Epithelial cell of proximal tubule (primary cell): ENCODE measurements at places on chromosomes 3 and 15.
A peak's percentile ranks its signal among the peaks of the same experiment; 100 is the strongest.

DNA sequence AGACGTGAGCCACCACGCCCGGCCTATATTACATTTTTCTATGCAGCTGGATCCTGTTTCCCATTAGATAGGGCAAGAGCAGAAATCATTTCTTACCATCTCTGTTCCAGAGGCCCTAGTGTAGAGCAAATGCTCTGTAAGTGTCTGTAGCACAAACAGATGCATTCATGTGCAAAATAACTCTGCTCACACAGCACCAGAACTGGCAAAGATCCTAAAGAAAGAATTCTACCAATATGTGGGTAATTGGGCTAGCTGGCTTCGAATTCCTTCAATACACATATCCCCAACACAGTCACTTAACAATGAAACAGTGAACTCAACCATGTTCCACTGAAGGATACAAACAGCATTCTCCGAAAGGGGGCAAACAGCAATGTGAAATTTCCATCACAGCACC, 32.7 kb upstream of the DCUN1D1 start:
- no peak for DNase-seq

DNA sequence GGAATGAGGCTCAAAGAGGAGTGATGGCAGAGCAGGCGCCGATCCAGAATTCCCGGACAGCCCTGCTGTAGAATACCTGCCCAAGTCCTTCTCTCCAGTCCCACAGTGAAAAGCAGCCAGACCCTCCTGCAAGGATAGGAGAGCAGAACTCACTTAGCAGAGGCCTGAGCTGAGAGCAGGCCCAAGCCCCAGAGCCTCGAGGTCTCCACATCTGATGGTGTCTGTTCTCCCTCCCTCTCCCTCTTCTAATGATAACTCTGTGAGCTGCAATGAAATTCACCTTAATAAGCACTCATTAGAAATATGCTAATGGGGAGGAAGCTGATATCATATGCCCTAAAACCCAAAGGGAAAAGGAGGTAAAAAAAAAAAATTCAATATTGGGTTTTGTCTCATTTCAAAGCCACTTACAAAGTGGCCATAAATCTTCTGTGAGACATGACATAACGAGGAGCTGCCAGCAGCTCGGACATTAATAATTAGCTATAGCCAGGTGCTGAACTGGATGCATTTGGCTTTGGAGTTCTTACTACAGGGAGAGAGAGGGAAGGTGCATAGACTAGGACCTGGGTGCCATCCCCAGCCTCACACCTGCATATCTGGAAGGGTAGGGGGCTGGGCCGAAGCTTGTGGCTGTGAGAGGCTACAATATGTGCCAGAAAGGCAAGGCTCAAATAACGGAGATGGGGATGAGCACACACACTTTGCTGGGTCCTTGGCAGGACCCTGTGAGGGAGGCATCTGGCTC, 108.4 kb downstream of the MEGF11 start:
- DNase-seq: no peak

DNA sequence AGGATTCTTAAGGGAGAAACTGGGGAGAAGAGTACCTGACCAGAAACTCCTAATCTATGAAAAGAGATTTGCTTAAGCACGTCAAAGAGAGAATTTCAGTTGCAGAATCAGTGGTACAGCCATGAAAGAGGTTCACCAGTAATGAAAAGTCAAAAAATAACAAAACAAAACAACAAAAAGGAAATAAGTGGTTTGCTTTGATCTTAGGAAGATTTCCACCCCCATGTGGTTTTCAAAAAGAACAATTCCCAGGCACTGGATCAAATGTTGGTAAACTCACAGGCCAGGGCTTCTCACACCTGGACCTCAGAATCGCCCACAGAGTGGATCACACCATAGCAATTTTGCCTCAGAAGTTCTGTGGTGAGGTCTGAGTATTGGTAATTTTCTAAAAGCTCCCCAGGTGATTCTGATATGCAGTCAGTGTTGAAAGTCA, 67.5 kb downstream of the TMEM39A start:
- DNase-seq: no peak

GRCh38 chr3:12230406-12230805, 58.5 kb upstream of the PPARG start:
- DNase-seq: no peak

DNA sequence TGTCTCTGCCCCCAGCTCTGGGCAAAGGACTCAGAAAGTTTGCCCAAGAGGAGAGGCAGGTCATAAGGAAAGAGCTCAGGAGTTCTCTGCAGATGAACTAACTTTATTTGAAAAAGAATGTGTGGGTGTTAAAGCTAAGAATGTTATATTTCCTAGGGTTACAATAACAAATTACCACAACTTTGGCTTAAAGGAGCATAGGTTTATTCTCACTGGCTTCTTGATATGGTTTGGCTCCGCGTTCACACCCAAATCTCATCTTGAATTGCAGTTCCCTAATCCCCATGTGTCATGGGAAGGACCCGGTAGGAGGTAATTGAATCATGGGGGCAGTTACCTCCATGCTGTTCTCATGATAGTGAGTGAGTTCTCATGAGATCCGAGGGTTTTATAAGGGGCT, 383.7 kb upstream of the CFAP20DC start:
- DNase-seq: no peak

DNA sequence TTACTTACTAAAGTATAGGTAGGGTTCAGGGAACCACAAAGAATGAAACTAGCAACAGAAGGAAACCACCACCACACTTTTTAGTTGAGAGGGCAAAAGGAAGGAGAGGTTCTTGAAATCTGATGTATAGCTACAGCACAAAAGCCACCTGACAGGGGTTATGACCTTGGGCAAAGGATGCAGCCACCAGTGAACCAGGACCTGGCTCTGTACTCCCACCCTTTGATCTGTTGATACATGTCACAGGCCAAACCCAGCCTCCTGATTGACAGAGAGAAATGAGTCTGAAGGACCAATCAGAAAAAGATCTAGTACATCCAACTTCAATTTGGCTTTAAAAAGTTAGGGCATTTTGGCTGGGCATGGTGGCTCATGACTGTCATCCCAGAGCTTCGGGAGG, 20.0 kb upstream of the BLM start:
- no peak for DNase-seq

GRCh38 chr3:20478436-20478835, 292.4 kb upstream of the SGO1 start:
- no peak for DNase-seq

DNA sequence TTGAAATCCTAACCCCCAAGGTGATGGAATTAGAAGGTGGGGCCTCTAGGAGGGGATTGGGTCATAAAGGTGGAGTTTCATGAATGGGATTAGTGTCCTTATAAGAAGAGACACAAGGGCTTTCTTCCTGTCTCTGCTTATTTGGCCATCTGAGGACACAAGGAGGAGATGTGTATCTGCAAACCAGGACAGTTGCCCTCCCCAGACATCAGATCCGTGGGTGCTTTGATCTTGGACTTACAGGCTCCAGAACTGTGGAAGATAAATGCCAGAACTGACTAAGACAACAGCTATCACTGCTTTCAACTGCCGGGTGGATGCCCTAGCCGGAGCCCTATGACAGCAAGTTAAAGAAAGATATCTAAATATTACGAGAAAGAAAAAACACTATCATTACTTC, 94.4 kb downstream of the CHRNA7 start:
- no peak for DNase-seq

GRCh38 chr3:178174201-178174915, 361.9 kb upstream of the KCNMB2 start:
- peak; percentile 36 for DNase-seq

GRCh38 chr15:50315814-50316630, 39.0 kb downstream of the GABPB1 start:
- no peak for DNase-seq

DNA sequence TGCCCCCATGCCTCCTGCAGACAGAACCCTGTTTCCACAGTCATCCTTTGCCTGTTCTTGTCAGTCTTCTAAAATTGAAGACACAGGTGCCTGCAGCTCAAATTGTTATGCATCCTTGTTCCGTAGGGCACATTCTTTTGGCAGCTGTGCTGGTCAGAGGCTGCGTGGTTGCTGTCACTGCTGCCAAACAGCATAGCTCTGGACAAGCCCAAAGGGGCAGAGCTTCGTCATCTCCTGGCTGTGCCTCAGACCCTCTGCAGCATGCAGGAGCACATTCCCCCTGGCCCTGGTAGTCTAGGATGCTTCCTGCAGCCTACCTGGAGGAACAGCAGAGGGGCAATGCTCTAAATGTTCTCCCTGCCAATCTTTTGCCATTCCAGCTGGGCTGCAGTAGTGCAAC, 2.1 kb upstream of the FBXL22 start:
- DNase-seq: no peak

GRCh38 chr3:190086191-190086590, 34.5 kb downstream of the P3H2 start:
- DNase-seq: no peak

DNA sequence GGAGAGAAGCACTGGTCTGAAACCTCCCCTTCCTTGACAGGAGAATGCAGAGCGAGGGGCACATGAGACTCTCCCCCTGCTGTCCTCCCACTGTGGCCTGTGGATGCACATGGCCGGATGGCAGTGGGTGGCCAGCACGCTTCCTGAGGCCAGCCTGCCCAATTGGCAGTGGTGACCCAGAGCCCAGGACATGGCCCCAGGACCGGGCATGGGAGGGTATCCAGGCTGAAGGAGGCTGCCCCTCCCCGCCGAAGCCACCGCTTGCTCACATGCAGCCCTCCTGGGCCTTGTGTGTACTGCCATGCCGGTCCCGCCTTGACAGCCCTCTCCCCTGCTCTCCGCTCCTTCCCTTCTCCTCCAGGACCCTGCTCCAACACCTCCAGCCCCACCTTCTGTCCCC, 100.9 kb downstream of the MEGF11 start:
- DNase-seq: no peak

DNA sequence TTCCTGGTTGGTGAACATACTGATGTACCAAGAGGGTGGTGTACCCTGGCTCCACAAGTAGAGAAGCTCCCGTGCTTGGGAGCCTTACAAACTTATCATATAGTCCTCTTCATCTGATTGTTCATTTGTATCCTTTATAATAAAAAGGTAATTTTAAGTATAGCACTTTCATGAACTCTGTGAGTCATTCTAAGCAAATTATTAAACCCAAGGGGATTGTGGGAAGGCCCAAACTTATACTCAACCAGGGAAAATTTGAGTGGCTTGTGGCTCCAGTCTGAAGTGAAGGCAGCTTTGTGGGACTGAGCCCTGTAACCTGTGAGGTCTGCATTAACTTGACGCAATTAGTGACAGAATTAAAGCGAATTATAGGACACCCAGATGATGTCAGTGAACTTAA, 29.0 kb downstream of the TTBK2 start:
- no peak for DNase-seq

DNA sequence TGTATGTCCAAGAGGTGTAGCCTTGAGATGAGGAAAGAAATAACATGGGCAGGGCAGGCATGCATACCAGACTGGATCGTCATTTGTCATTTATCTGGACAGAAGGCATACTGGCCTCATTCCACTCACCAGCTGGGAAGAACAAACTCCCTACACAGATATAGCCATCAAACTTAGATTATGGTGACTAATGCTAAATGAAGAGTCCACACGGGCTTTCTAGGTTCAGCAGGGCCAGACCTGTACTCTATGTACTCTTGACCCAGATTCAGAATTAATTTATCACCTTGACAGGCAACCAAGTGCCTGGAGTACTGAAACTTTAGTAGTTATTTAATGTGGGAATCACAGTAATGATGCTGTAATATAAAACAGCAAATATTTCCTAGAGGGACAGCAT, 164.3 kb upstream of the IL12A start:
- DNase-seq: no peak

DNA sequence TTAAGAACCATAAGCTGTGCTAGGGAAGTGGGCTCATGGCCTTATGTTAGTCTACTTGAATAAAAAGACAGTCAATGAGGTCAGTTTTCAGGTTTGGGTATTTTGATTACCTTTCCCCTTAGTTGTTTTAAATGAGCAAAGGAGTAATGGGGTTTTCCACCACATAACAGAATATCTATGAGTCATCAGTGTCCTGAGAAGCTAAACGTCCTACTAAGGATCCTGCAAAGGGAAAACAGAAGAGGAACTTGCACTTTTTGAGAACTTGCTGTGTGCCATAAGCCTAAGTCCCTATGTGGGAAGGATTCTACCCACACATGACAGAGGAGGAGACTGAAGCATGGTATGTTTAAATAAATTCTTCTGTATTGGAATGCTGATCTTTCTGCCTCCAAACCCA, 292.8 kb upstream of the TMC3 start:
- DNase-seq: no peak

GRCh38 chr3:102810937-102811336, 376.1 kb downstream of the ZPLD1 start:
- DNase-seq: no peak

DNA sequence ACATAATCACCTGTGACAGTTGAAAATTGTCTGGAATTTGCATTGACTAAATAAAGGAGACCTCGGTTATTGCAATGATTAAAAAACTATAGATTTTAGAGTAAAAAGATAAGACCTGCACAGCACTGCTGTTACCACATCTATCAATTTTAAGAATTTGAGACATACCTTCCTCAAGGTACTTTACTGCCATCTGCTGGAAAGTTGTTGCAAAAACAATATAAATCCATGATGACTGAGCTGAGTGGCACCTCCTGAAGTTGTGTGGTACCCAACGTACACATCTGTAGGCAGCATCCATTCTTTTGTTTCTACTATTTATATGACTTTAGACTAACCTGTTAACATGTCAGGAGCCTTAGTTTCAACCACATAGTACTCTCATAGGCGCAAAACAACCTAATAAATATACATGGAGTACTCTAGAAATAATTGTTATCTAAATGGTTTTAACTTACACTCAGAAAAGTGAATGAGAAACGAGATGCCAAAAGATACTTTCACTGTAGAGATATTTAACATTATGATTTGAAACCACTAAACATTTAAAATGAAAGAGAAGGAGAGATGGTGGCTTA, 106.7 kb downstream of the GHSR start:
- DNase-seq: no peak

GRCh38 chr3:96994988-96995387, 180.6 kb downstream of the EPHA6 start:
- no peak for DNase-seq

GRCh38 chr15:65666257-65666656, 44.5 kb downstream of the SLC24A1 start:
- peak; percentile 74 for DNase-seq

DNA sequence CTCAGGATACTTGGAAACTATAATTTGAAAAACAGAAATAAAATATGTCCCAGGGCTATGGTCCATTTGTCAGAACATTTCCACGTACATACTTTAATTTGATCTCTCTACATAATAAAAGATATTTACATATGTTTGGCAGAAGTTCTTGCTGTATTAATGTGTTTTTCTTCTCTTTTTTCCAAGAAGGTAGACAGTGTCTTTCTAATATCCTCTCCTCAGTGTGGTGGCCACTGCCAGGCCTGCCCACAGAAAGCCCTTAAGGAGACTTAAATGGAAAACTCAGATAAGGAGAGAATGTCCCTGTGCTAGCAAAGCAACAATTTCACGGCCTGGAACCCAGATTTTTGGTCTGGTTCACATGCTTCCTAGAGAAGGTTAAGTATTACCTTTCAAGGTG, 76.5 kb upstream of the ARHGEF26 start:
- DNase-seq: no peak

- DNase-seq: peak; percentile 48
Measured at GRCh38 chr3:57757642-57758297, 1.7 kb downstream of the SLMAP start.
